Memory B cell (primary cell): ENCODE measurements at places on chromosomes 4 and X.

DNA sequence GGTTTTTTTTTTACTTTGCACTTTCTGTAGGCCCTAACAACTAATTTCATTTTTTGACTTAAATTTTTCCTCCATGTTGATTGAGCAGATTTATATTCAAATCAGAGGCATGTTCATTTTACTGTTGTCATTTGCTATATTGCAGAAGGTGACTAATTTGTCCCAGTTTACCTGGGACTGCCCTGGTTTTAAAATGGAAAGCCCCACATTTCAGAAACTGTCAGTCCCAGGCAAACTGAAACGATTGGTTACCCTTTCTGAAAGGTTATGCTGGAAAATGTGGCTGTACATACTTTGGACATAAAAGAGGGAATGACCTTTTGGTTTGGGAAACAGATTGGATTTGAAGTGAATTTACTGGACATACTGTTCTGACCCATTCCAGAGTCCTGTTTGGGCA lies 160.0 kb downstream of the SPCS3 start:
- DNase-seq = no peak

- no peak for DNase-seq
Observed at GRCh38 chrX:10855845-10856244, 235.5 kb upstream of the MID1 start.

DNA sequence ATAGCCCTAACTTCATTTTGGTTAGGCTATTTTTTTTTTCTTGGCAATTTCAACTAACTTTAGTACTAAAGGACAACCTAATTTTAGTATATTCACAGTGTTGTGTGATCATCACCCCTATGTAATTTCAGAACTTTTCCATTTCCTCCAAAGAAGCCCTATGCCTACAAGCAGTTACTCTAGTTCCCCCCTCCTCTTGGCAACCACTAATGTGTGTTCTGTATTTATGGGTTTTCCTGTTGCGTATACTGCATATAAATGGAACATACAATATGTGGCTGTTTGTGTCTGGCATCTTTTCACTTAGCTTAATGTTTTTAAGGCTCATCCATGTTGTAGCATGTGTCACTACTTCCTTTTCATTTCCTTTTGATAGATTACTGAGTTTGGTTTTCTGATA lies 57.6 kb downstream of the N4BP2 start:
- no peak for DNase-seq

GRCh38 chrX:121191779-121192178 lies 144.4 kb downstream of the GLUD2 start:
- no peak for DNase-seq

DNA sequence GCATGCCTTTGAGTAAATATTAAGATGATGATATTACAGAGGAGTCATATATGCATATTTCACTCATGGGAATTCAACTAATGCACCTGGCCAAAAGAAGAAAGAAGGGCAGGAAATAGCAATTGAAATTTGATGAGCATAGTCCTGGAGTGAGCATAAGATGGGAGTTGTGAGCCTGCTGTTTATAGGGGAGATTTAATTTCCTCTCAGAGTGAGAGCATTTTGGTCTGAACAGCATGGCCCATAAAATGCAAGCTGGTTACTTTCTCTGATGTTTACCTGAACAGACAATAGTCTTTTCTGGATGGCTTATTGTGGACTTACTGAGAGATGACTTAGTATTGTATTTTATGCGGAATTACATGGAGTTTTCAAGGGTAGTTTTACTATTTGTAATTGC lies 53.6 kb downstream of the FHIP1A start:
- no peak for DNase-seq

GRCh38 chrX:40506201-40506985 lies 74.4 kb upstream of the ATP6AP2 start:
- no peak for DNase-seq

DNA sequence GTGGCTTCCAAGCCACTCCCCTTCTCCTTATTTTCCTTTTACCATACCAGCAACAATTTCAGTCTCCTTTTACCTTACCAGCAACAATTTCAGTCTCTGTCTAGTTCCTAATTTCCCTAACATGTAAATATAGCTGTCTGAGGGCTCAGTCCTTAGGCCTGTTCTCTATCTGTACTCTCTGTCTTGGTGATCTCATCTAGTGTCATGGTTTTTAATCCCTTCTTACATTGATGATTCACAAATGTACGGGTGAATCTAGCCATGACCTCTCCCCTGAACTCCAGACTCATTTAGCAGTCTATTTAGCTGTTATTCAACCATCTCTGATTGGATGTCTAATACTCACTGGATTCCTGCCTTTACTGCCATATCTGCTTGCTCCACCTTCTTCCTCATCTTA lies 7.2 kb downstream of the IL15 start:
- no peak for DNase-seq
